ENCODE measurements at places on chromosomes 12 and 14.
A peak's percentile ranks its signal among the peaks of the same experiment; 100 is the strongest.

- DNase-seq: no peak
These were observed 459.5 kb upstream of the PDE3A start for GRCh38 chr12:19908830-19909229.

DNA sequence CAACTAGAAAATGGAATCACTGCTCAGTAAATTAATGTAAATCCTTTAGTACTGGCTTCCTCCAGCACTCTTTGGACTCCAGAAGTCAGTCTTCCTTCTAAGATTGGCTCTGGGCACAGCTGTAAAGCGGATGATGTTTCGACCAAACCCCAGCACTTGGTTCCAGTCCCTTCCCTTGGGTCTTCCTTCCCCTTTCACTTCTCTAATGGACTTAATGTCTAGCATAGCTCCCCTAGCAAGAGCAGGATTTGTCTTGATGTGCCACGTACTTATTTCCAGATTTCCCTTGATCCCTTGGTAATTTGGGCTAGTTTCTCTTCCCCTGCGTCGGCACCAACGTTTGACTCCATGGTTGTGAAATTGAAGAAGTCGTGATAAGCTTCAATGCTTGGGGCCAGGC is 28.3 kb downstream of the C12orf75 start:
- no peak for DNase-seq

DNA sequence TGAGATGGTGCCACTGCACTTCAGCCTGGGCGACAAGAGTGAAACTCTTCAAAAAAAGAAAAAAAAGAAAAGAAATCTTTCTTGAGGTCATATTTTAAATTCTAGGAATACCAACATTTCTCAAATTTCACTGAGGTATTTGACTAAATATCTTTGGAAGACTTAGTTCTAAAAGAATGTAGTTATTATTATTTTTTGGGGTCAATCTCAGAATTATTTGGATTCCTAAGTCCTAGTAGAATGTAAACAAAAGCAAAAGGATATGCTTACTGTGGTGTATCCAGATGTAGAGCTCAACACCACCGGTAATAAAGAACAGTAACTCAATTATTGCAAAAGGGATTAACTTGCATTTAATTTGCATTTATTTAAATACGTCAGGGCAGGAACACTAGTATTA is 25.0 kb downstream of the PRICKLE1 start:
- no peak for DNase-seq

- no peak for DNase-seq
These were observed 45.7 kb downstream of the DICER1 start for GRCh38 chr14:95111507-95112164.

- no peak for DNase-seq
These were observed 77.0 kb downstream of the PPP2R5C start for GRCh38 chr14:101838476-101838875.

- peak; percentile 47 for DNase-seq
These were observed 28.4 kb upstream of the GPR132 start for GRCh38 chr14:105093431-105094192.

DNA sequence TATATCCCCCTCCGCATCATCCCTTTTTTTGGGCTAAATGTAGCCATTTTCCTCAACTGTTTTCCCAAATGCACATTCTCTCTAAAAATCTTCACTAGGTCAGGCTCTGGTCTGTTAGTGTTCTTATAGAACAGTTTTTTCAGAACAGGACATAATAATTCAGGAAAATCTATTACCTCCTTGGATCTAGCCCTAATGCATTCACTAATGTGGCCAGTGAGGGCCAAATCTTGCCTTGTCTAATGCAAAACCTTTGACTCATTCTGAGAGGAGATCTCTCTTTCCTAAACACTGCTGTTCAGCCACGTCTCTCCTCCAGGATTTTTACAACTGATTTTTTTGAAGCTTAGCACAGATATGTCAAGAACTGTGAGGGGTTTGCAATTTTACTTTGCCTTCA is 15.5 kb downstream of the C14orf132 start:
- no peak for DNase-seq

Measured in activated CD4-positive, alpha-beta T cell treated with anti-CD3 and anti-CD28 coated beads for 1 hour (primary cell).